ENCODE measurements at places on chromosomes 1 and 21.

- DNase-seq: peak; percentile 10
Measured at GRCh38 chr1:6646499-6647148, 22.0 kb downstream of the THAP3 start.

GRCh38 chr1:22133247-22133930, 9.5 kb downstream of the WNT4 start:
- no peak for DNase-seq

DNA sequence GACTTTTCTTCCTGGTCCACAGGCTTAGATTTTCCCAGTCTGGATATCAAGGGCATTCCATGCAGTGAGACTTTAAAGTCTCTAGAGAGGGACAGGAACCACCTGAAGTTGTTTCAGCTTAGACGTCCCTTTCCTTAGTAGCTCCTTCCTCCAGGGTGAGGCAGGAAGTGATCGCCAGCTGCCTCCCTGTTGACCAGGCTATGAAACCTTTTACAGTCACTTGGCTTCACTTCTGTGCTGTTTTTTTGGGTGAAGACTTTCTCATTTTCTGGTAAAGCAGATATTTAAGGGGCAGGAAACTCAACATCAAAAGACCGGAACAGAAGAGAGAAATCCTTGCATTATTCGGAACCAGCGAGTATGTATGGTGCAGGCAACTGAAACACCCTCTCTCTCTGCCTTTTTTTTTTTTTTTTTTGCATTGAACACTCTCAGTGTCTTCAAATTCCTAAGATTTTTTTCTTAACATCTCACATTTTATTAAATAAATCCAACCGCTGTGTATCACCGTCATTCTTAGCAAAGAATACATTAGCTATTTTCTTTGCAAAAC, 234.6 kb upstream of the IRF2BP2 start:
- no peak for DNase-seq

DNA sequence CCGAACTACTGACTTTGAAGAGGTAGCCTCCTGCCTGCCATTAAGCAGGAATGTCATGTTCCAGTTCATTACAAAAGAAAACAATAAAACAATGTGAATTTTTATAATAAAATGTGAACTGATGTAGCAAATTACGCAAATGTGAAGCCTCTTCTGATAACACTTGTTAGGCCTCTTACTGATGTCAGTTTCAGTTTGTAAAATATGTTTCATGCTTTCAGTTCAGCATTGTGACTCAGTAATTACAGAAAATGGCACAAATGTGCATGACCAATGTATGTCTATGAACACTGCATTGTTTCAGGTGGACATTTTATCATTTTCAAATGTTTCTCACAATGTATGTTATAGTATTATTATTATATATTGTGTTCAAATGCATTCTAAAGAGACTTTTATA, 159.8 kb upstream of the SGIP1 start:
- DNase-seq: no peak

DNA sequence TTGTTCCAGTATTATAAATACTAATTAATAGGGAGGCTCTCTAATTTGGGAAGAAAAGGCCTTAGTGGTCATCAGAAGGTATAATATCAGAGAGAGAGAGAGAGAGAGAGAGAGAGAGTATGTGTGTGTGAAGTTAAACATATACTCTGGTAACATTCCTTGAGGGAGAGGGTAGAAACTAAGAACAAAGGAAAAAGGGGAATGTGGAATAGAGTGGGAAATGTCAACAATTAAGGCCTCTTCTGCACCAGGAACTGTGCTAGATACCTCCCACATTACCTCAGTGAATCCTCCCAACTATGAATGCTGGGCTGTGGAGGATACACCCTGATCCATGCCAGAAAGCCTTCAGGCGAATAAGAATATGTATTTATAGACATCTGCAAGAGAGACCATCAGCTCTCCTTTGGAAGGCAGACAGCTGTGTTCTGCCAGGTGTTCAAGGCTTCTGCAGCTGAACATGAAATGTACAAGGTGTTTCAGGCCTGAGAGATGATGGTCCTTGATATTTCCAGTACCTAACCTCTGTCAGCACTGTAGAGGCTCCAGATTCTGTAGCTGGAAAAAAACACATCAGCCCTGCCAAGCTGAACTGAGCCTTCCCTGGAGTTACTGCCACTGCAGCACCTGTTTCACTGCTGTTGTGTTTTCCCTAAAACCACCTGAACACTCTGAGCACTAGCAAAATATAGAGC, 29.1 kb downstream of the TBX15 start:
- DNase-seq: no peak

- no peak for DNase-seq
Measured at GRCh38 chr1:179168536-179168935, 60.9 kb downstream of the ABL2 start.

DNA sequence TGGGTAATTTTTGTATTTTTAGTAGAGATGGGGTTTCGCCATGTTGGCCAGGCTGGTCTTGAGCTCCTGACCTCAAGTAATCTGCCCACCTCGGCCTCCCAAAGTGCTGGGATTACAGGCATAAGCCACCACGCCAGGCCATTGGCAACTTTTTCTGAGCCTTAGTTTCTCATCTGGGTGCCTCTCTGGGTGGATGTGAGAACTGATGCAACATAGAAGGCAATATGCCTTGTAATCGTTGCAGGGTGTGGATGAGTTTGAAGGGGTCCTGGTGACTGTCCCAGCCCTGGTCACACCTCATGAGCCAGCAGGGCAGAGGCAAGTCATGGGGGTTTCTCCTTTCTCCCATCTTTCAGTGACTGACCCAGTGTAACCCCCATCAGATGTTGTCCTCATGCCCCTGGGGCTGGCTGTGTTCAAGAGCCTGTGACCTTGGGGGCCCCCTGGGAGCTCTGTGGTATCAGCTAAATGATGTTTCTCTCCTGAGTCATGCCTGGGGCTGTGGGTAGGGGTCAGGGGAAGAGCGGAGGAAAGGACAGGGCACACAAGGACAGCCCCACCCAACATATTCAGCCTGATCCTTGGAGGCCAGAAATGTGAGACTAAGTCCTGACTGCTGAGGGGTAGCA, 3.6 kb downstream of the COL9A2 start:
- no peak for DNase-seq

DNA sequence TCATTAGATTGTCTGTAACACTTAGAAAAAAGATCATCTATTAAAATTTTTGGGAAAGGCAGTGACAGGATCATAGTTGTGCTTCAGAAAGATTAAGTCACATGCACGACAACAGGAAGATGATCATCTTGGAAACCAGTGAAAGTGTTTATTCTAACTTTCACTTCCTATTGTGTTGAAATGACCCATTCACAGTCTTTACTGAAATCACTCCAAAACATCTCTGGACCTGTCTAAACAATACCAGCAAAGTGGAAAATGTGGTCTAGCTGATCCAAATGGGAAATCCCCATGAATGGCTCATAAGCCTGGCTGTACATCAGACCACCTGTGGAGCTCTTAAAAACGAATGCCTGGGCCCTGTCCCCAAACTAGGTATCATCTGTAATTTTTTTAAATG, 111.1 kb upstream of the ETV3 start:
- no peak for DNase-seq

DNA sequence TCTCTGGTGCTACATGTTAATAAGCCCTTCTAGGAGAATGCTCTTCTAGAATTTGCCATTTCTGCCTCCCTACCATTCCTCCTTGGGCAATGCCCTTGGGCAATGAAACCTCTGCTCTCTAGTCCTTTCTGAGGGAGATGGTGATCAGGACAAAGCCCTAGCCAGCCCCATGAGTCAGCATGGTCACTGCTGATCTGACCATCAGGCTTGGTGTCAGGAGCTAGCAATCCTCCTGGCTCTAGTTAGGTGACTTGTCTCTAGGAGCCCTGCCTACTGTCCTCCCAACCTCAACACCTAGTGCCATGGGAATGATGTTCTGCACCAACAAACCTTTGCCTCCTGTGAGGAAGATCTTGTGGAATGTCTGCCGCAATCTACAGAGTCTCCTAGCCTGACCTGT, 89.8 kb downstream of the NMNAT2 start:
- no peak for DNase-seq

DNA sequence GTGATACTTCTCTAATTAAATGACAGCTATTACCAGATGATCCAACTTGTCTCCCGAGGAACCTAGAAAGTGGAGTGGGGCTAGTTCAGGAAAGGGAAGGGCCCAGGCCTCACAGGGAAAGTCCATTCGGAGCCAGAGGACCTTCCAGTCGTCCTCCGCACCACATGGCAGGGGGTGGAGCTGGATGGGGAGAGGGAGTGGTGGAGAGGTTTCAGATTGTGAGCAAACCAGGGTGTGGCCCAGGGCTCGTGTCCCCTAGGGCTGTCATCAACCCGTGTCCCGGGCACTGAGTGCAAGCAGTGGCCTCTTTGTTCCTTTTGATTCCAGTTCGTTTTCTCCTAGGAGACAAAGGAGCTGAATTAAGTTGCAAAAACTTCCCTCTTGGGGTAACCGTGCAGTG, 114.9 kb downstream of the HUNK start:
- DNase-seq: no peak

GRCh38 chr1:44621841-44622286, 52.4 kb downstream of the TMEM53 start:
- no peak for DNase-seq

DNA sequence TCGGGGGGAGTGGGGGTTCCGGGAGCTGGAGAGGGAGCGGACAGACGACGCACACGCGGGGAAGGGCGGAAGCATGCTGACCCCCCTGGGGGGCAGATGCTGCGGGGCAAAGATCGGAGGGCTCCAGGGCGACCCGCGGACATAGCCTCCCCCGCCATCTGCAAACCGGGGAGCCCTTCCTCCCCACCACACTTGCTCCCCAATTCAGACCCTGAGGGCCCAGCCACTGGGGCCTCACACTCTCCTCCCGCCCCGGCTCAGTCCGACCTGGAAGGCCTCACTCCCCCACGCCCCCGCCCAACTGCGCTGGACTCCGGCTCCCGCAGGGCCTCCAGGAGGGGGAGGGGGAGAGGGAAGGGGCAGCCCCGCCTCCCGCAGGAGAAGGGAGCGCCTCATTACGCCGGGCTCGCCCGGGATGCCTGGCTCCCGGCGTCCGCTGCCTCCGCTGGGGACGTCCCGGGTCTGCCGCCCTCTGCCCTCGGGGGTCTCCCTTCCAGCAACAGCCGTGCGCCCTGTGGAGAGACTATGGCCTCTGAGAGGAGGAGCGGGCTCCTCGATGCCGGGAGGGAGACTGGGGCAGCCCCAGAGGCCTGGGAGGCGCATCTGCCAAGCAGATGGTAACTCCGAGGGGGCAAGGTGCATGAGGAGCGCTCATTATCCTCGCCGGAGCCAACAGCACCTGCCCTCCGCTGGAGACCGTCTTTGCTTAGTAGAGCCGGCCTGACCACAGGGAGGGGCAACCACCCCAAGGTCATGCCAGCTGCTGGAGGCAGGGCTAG, 636 bp upstream of the CAMK2N1 start:
- DNase-seq: peak; percentile 97

DNA sequence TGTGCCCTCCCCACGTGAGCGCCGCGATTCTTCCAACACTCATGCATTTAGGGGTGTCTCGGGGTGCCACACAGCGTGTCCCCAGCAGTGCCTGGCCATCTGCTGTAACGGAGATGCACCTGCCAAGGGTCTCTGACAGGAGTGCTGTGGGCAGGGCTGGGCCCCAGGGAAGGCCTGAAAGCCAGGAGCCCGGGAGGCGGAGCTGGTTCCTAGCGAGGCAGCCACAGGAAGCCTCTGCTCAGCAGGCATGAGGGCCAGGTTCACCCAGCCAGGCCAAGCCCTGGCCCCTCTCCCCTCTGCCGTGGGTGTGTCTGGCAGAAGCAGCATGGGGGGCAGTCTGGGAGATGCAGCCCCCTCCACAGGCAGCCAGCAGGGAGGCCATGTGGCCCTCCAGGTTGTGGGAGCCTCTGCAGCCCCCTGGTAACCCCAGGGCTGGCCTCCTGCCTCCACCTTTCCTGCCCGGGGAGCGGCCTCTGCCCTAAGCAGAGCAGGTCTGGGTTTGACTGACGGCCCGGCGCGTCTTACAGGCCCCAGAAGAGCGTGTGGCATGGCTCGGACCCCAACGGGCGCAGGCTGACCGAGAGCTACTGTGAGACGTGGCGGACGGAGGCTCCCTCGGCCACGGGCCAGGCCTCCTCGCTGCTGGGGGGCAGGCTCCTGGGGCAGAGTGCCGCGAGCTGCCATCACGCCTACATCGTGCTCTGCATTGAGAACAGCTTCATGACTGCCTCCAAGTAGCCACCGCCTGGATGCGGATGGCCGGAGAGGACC, 30.4 kb downstream of the SLC19A1 start:
- peak; percentile 17 for DNase-seq

DNA sequence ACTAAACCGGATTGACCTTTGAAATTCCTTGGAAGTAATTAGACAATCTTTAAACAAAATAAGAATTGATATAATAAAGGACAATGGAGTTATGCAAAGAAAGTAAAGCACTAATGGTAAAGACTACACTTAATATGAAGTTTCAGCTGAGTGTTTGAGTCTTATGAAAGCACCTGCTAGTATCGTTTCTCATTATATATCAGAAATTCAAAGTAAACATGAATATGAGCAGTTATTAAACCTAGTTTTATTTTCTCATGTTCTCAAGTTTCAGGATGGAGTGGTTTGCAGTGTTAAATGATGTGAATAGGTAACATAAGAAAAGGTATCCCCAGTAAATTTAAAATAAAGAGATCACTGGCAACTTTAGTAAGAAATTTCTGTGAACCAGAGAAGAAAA, 188.6 kb downstream of the ZP4 start:
- DNase-seq: no peak

DNA sequence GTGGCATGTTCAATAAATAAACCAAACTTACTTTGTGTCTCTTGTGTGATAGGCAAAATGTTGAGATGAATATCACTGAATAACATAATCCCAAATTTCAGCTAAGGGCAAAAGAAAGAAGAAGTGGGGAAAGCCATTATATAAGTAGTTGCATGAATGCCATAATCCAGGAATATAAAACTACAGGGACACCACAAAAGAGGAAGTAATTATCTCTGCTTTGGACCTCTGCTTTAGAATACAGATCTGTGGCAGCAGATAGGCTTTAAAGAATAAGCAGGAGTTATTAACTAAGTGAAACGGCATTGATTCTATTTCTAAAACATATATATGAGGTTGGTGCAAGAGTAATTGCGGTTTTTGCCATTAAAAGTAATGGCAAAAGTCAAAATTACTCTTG, 288.5 kb upstream of the SNX7 start:
- no peak for DNase-seq

- no peak for DNase-seq
Measured at GRCh38 chr1:113275691-113276090, 114.6 kb upstream of the MAGI3 start.

DNA sequence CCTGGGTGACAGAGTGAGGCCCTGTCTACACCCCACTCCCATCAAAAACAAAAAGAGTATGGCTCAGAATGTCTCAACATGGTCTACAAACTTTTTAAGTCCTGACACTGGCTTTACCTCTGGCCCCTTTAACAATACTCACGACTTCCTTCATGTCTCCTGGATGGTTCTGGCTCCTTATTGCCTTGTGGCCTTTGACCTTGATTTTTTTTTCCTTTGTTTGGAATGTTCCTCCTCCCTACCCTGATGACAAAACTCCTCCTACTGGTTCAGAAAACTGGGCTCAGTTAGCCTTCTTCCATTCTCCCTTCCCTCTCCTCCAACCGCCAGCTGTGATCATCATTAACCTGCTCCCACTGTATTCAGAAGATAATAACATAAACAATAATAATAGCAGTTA, 4.6 kb upstream of the SOAT1 start:
- no peak for DNase-seq
